ENCODE measurements at places on chromosomes 3 and 15. TPM values are rescaled to one million over a fixed set of nuclear protein-coding genes. Genes with fewer than 3 reads are reported as not detected.

DNA sequence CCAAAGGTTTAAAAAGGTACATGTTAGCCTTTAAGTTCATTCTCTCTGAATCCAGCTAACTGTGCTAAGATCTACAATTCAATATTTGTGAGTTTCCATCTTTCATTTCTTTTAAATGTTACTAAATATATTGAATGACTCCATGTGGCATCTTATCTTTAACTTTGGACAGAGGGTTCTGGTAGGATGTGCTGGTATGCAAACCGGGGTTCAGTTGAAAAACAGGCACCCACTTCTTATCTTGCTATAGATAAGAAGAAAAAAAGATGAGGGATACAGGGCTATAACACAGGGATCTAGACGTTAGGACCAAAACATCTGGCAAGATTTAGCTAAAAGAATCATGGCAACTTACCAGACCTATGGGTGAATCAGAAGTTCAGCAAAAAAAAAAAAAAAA lies 538.3 kb downstream of the EDEM1 start:
- H3K27ac ChIP-seq: no peak overlapping the region
- DNase-seq: no peak
- no peaks in the 10 kb centered on the region for H3K36me3 ChIP-seq

GRCh38 chr3:76585794-76586392 lies 454.0 kb upstream of the ROBO2 start:
- H3K27me3 ChIP-seq: no peaks in the 10 kb centered on the region
- H3K27ac ChIP-seq: no peak overlapping the region
- H3K36me3 ChIP-seq: no peaks in the 10 kb centered on the region
- H3K4me1 ChIP-seq: no peaks in the 10 kb centered on the region

GRCh38 chr15:99139276-99139675 lies 34.4 kb downstream of the SYNM start:
- no peak overlapping the region for H3K27ac ChIP-seq
- no peak overlapping the region for H3K4me3 ChIP-seq
- no peaks in the 10 kb centered on the region for H3K4me1 ChIP-seq
- H3K27me3 ChIP-seq: no peaks in the 10 kb centered on the region
- DNase-seq: no peak
- no peaks in the 10 kb centered on the region for H3K36me3 ChIP-seq

GRCh38 chr3:176978441-176978840 lies 218.8 kb downstream of the TBL1XR1 start:
- H3K27ac ChIP-seq: no peak overlapping the region
- H3K4me3 ChIP-seq: no peak overlapping the region
- H3K4me1 ChIP-seq: no peaks in the 10 kb centered on the region
- H3K36me3 ChIP-seq: no peaks in the 10 kb centered on the region
- H3K27me3 ChIP-seq: no peaks in the 10 kb centered on the region
- DNase-seq: no peak

GRCh38 chr15:96790004-96790403 lies 459.5 kb downstream of the NR2F2 start:
- DNase-seq: no peak
- H3K36me3 ChIP-seq: no peaks in the 10 kb centered on the region
- no peak overlapping the region for H3K27ac ChIP-seq
- no peaks in the 10 kb centered on the region for H3K4me1 ChIP-seq

DNA sequence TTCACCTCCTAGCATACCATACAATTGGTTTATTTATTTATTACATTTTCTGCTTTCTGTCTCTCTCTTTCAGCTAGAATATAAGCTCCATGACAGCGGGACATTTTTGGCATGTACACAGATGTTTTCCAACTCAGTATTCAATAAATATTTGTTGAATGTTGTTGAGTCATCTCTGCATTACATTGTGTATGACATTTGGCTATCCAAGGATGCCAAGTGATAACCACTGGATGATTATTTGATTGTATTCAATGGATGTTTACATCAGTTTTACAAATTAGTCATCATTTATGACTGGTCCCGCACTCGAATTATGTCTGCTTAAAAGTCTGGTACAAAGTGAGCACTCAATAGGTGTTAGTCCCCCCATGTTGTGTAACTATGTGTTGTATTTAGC lies 49.5 kb upstream of the STXBP5L start:
- no peak for DNase-seq
- H3K4me1 ChIP-seq: no peaks in the 10 kb centered on the region
- no peak overlapping the region for H3K4me3 ChIP-seq
- no peaks in the 10 kb centered on the region for H3K27me3 ChIP-seq
- H3K36me3 ChIP-seq: no peaks in the 10 kb centered on the region

DNA sequence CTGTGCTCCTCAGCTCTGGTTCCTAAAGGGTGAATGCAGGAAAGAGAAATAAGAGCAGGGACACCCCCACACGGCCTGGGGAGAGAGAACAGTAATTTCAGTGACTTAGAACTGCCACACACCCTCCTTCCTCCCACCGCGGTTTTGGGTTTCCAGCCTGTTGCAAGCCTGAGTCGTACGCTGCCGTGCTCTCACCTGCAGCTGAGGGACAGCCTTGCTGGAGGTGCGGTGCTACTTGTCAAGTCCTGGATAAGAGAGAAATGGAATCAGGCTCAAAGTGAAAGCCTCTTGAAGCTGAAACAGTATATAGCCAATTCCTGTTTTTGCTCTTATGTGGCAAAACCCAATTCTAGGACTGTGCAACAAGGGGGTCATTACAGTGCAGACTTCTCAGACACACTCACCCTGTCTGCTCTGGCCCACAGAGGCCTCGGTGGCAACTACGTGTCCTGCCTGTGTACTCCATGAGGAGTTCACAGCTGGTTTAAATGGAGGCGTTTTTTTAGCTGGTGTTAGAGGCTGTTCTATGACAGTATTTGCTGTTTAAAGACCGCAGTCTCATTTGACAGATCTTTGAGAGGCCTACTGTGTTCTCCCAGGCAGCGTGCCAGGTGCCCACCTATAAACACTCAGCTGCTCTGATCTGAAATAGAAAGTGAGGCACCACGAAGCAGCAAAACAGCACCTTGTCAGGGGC lies 42.9 kb downstream of the TBC1D2B start:
- no peaks in the 10 kb centered on the region for H3K4me1 ChIP-seq
- H3K4me3 ChIP-seq: no peak overlapping the region
- no peaks in the 10 kb centered on the region for H3K36me3 ChIP-seq
- no peaks in the 10 kb centered on the region for H3K27me3 ChIP-seq

- H3K4me1 ChIP-seq: no peaks in the 10 kb centered on the region
- H3K4me3 ChIP-seq: no peak overlapping the region
- no peak overlapping the region for H3K27ac ChIP-seq
- no peaks in the 10 kb centered on the region for H3K27me3 ChIP-seq
Measured at GRCh38 chr3:154464440-154465190, 34.6 kb upstream of the GPR149 start.

DNA sequence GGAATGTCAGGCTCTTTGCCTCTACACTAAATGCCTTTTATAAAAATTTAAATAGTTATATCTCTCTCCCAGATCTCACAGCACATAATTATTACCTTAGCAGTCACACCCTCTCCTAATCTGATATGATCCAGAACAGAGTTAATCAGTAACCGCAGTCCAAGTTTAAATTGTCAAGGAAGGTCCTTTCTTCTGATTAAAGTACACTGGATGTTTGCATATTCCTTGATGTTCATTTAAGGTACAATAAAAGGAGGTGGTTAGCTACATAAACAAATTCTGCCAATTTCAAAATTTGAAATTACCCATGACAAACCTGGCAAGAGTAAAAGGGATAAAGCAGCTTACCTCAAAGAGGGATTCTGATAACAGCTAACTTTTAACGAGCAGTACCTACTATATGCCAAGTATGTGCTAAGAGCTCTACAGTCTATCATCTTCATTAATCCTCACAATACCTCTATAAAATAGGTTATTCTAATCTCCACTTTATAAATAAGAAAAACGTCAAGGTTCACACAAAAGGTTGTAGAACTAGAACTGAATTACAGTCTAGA lies 4.3 kb downstream of the GOLIM4 start:
- peaks cover 45% of the 10 kb centered on the region for H3K4me1 ChIP-seq
- no peaks in the 10 kb centered on the region for H3K36me3 ChIP-seq
- no peak overlapping the region for H3K27ac ChIP-seq
- no peak for DNase-seq

- DNase-seq: no peak
- no peaks in the 10 kb centered on the region for H3K36me3 ChIP-seq
- H3K4me1 ChIP-seq: no peaks in the 10 kb centered on the region
- H3K27me3 ChIP-seq: no peaks in the 10 kb centered on the region
Measured at GRCh38 chr3:85360742-85361387, 402.1 kb downstream of the CADM2 start.

GRCh38 chr3:69094467-69095205 lies 9.9 kb downstream of the ARL6IP5 start:
- H3K27ac ChIP-seq: no peak overlapping the region
- peaks cover 9% of the 10 kb centered on the region for H3K4me1 ChIP-seq
- no peaks in the 10 kb centered on the region for H3K36me3 ChIP-seq
- DNase-seq: no peak
- H3K4me3 ChIP-seq: no peak overlapping the region
- no peaks in the 10 kb centered on the region for H3K27me3 ChIP-seq

DNA sequence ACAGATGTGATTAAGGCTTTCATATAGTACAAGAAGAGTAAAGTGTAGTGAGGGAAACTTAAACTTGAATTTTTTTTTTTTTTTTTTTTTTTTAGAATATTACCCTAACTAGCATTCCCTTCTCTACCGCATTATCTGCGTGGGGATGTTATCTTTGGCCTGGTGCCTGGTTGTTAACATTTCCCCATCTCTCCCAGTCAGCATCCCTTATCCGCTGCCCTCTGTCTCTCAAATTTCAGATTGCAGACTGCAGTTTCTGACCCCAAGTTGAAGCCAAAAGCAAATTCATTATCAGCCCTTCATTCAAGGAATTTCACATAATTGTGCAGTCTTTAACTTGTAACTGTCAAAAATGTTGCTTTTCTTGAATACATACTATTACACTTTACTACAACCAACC lies 353.0 kb downstream of the PLOD2 start:
- no peaks in the 10 kb centered on the region for H3K27me3 ChIP-seq
- H3K4me1 ChIP-seq: no peaks in the 10 kb centered on the region
- H3K27ac ChIP-seq: no peak overlapping the region
- no peaks in the 10 kb centered on the region for H3K36me3 ChIP-seq

- H3K27me3 ChIP-seq: no peaks in the 10 kb centered on the region
- no peaks in the 10 kb centered on the region for H3K36me3 ChIP-seq
- peaks cover 11% of the 10 kb centered on the region for H3K4me1 ChIP-seq
- no peak overlapping the region for H3K4me3 ChIP-seq
Measured at GRCh38 chr3:150721285-150722130, 17.8 kb upstream of the ERICH6 start.

DNA sequence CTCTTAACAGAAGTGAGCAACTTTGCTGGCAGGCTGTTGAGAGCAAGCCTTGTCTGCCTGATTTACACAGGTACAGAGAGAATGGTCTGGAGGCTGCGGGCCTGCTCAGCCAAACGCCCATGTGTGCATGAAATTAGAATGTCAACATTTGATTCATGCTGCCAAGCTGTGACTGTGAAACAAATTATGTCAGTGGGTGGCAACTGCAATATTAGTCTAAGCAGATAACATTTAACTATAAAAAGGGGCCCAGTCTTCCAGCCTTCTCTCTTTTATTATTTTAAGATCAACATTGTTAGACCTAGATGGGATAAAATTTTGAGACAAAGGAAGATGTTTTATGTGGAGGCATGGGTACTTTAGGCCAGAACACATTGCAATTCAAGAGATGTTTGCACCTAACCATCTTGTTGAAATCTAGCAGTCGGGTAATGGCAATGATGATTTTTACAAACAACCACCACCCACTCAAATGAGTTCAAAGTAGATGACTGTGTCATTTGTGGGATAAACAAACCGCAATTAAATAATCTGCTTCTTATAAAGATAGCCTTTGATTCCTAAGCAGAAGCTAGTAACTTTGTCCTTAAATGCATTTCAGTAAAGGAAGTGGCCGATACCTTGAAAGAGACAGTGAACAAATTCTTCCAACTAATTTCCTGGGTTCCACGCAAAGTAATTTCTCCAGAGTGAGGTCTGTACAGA lies 70.2 kb downstream of the FOXB1 start:
- peaks cover 27% of the 10 kb centered on the region for H3K27me3 ChIP-seq
- H3K4me3 ChIP-seq: no peak overlapping the region
- no peak for DNase-seq
- H3K4me1 ChIP-seq: no peaks in the 10 kb centered on the region
- no peaks in the 10 kb centered on the region for H3K36me3 ChIP-seq

DNA sequence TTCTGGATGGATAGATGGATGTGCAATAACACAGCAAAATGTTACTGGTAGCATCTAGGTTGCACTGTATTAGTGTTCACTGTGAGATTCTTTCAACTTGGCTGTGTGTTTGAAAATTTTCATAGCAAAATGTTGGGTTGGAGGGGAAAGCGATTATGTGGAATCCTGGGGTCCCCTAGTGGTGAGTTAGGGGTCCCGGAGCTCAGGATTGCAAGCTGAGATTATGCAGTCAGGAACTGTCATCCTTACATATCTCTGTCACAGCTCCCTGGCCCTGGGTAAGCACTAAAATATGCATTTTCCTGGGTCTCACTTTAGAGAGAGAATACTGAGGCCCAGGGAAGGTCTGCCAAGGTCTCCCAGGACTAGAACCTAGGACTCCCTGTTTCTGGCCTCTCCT lies 77.2 kb downstream of the CEMIP start:
- peaks cover 66% of the 10 kb centered on the region for H3K4me1 ChIP-seq
- H3K36me3 ChIP-seq: no peaks in the 10 kb centered on the region
- no peak overlapping the region for H3K4me3 ChIP-seq
- H3K27me3 ChIP-seq: no peaks in the 10 kb centered on the region
- peak overlapping the region; percentile 77 for H3K27ac ChIP-seq
- no peak for DNase-seq

DNA sequence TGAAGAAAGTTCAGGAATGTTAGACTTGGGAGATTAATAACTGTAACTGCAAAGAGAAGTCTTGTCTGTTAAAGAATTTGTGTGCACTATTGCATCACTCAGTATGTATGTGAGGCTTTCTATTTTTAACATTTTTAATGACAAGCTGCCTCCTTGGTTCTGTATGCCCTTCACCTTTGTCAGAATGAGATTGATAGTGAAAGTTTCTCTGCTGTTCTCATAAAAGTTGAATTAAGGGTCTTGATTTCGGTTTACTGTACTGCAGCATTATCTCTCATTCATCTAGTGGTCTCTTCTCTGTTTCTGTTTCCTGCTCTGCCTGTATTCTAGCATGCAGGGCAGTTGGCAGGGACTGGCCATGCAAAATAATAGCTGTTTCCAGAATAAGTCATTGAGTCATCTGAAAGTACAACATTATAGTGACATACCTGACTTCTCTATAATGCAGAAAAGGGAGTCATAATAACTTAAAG lies 454.9 kb downstream of the IL5RA start:
- H3K36me3 ChIP-seq: no peaks in the 10 kb centered on the region
- H3K4me3 ChIP-seq: no peak overlapping the region
- no peak for DNase-seq
- H3K27me3 ChIP-seq: no peaks in the 10 kb centered on the region

GRCh38 chr3:188747489-188747888 lies 424.3 kb upstream of the TPRG1 start:
- no peaks in the 10 kb centered on the region for H3K27me3 ChIP-seq
- H3K4me3 ChIP-seq: no peak overlapping the region

Gene MAP1A
- 1.9 TPM for total RNA-seq

Gene RGMA
- 5.5 TPM for total RNA-seq

Gene DISP2
- 3.3 TPM for total RNA-seq

Gene ZCWPW2
- 1.1 TPM for total RNA-seq

Gene SMCO1
- not detected for total RNA-seq

Gene ATP13A5
- total RNA-seq: not detected

Gene DCP1A
- 33.2 TPM for total RNA-seq

Gene SLC7A14
- total RNA-seq: not detected

Gene MYD88
- 14.8 TPM for total RNA-seq

Gene PPARG
- total RNA-seq: 71.6 TPM

Gene CCDC54
- total RNA-seq: not detected

Gene MESP1
- 8.8 TPM for total RNA-seq

Gene GOLGA8G
- total RNA-seq: not detected

Gene USP50
- not detected for total RNA-seq

Gene ZBTB38
- 33.5 TPM for total RNA-seq

Gene KNG1
- total RNA-seq: 0.25 TPM

Data from HCT116 (cell line).